Cardiac fibroblast (primary cell): ENCODE measurements at places on chromosomes 5 and 9.

DNA sequence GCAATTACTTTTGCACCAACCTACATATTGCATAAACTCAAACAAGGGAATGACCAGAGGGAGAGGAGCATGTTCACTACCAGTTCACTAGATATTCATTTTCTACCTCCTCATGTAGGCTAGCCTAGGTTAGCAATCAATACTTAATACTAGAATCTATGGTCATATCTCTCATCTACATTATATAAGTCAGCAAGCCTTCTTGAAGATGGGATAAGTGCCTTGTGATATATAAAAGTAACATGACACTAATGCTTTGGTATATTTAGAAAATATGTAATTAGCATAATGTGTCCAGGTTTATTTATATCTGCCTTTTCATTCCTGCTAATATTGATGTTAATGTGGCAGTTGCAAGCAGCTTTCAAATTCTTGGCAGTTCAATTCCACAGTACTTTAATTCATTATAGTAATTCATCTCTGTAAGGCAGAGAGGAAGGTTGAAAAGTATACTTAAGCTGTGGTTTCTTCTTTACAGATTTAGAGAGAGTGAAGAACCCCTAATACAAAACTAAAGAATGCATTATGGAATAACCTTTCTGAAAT is 1613.2 kb upstream of the ACO1 start:
- DNase-seq: no peak

DNA sequence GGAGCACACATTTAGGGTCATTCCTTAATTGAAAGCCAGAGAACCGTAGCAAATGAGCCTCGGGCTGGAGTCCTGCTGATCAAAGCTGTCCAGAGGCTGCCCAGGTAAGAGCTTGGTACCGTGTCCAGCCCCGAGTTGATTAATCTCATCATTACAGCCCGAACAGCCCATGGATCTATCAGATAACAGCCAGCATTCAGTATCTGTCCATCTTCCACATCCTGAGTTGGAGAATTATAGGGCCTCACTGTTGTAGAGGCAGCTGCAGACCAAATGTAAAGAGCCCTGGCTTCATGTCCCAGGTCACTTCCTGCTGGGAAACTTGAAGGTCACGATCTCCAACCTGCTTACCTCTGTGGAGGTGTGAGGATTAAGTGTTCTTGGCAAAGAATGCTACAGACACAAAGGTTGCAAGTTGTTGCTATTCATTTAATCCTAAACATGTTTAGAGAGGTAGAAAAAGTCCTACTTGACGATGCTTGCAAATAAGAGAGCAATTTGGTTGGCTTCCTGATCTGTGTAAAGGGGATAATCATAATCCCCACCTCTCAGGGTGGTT is 16.1 kb downstream of the GGTA1 start:
- DNase-seq: no peak

- peak; percentile 33 for DNase-seq
Observed at GRCh38 chr5:74665273-74665672, 19.8 kb upstream of the HEXB start.

DNA sequence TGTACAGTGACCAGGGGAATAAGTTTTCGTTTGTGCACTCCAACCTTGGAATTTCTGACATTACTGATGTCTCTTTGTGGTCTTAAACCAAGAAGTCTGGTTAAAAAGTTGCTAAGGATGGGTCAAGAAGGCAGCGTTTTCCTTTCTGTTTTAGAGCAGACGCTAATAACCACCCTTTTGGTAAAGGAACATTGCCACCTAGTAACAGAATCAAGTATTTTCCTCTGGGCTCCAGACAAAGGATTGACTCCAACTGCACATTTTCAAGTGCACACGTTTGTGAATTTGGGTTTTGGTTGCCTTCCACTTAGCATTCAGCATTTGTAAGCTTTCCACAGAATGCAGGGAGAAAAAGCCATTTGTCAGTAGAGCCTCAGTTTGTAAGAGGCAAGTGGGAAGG is 22.2 kb upstream of the CEP78 start:
- DNase-seq: peak; percentile 37

GRCh38 chr9:7454624-7455023 is 345.0 kb downstream of the DMAC1 start:
- no peak for DNase-seq

DNA sequence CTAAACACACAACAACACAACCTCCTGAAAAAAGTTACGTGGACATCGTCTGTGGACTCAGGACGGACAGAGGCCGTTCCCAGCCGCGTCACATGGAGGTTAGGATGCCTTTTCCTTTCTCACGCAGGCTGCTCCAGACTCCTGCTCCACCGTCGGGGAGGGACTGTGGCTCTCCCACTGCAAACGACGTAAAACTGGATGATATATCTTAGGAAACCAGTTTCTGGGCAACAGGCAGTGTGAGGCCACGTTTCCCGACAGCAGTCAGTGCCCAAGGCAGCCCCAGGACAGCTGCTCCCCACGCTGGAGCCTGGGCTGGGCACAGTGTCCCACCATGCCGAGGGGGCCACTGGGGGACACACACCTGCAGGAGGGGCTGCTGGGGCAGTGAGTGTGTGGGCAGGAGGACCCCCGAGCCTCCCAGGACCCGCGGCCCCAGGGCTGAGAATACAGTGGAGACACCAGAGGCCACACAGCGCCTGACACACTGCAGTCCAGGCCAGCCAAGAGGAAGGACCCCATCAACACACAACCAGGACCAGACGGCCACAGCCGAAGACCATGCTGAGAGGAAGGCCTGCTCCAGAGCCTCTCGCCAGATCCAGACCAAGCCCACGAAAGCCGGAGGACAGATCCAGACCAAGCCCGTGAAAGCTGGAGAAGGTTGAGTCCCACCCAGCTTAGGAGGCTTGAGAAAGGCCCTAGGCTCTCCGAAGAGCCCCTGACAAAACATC is 26.2 kb downstream of the EXD3 start:
- no peak for DNase-seq

- DNase-seq: no peak
Observed at GRCh38 chr9:126420643-126421564, 94.3 kb downstream of the MVB12B start.

GRCh38 chr5:134837530-134838181 is 8.1 kb upstream of the C5orf24 start:
- DNase-seq: peak; percentile 39
